ENCODE measurements at places on chromosomes 13 and 19.
A peak's percentile ranks its signal among the peaks of the same experiment; 100 is the strongest.

DNA sequence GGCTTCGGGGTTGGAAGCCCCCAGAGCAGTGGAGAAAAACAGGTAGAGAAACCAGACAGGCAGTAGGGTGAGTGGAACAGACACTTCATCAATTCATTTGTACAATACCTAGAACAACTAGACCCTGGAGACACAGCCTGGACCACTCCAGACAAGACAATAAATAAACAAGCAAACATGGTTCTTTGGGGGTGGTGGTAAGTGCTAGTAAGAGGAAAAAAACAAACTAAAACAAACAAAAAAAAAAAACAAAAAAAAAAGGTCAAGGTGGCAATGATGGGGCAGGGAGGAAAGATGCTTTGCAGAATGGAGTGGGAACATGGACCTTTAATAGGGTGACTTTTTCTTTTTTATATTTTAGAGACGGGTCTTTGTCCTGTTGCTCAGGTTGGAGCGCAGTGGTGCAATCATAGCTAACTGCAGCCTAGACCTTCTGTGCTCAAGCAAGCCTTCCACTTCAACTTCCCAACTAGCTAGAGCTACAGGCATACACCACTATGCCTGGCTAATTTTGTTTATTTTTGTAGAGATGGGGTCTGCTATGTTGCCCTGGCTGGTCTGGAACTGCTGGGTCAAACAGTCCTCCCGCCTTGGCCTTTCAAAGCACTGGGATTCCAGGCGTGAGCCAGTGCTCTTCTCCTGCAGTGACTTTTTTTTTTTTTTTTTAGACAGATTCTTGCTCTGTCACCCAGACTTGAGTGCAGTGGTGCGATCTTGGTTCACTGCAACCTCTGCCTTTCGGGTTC lies 3.1 kb downstream of the JUNB start:
- DNase-seq, result no peak

DNA sequence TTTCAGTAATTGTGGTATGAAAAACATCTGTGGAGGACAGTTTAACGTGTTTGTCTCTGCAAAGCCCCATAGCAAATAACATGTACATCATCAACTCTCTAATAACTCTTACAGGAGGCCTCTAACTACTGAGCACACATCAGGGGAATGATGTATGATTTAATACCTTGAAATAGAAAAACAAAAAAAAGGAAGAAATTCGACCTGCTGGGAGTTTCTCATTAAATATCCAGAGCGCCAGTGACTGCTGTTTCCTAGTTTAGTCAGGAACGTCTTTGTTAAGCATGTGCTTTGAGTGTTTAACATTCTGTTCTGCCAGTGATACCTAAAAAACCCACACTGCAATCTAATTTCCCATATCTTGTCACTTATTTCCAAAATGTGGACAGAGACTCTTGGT lies 235.4 kb downstream of the PCDH20 start:
- DNase-seq, result no peak

DNA sequence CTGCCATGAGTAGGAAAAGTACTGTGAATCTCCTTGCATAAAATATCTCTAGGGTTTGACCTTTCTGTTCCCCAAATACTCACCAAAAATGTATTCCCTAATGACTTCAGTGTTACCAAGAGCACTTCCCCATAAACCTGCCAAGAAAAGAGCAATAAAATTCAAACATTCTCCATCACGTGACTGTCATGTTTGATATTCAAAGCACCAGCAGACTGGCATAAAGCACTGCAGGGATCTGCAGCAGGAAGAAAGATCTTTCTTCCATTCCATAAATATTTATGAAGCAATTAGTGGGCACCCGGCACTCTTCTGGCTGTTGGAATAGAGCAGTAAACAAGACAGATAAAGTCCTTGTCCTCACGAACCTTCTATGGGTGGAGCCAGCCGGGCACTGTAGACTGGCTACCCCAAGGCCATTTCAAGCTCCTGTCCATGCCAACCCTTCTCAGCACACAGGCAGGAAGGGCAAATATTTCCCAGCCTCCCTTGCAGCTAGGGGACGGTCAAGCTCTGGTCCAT lies 20.3 kb downstream of the PLA2G4C start:
- DNase-seq, result no peak

- DNase-seq, result no peak
Observed at GRCh38 chr19:41106177-41106576, 8.1 kb upstream of the CYP2F1 start.

DNA sequence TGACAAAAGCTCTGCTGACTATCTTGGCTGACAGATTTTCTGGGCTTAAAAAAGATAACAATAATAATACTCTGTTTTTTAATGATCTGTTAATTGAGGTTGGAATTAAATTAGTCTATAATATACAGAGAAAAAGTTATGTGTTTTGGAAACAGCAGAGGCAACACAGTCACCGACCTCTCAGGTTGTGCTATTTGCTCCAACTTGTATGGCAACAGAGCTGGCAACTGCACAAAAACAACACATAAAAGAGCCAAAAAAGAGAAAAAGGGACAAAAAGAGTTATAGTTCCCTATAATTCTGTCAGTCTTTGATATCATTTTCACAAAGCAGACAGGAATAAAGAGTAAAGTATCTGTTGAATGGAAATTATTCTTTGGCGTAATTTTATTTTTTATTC lies 102.3 kb upstream of the POSTN start:
- no peak for DNase-seq

GRCh38 chr13:40063703-40064102 lies 408.2 kb downstream of the COG6 start:
- no peak for DNase-seq

DNA sequence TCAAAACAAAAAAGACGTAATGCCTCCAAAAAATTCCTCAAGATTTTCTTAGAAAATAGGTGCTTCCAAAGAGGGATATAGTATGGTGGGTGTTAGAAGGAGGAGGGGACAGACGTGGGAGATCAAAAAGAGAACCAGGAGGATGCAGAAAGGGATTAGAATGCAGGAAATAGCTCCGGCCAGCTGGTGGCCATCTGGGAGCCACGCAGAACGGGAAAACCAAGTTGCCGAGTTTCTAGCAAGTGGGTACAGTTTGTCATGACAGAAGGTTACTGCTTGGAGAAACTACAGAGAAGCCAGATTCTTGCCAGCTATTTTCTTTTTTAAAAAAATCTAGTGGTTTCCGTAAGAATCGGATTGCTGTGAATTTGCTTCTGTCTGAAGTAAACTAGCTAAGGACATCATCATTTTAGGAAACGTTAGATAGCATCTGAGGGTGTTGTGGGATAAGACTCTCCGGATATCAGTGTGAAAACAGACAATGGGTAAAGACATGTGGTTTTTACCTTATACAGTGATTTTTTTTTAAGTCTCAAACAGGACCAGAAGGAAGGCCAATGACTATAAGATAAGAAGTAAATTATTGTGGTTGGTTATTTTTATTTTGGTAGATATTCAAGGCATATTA lies 104.9 kb downstream of the HSPH1 start:
- DNase-seq, result no peak

DNA sequence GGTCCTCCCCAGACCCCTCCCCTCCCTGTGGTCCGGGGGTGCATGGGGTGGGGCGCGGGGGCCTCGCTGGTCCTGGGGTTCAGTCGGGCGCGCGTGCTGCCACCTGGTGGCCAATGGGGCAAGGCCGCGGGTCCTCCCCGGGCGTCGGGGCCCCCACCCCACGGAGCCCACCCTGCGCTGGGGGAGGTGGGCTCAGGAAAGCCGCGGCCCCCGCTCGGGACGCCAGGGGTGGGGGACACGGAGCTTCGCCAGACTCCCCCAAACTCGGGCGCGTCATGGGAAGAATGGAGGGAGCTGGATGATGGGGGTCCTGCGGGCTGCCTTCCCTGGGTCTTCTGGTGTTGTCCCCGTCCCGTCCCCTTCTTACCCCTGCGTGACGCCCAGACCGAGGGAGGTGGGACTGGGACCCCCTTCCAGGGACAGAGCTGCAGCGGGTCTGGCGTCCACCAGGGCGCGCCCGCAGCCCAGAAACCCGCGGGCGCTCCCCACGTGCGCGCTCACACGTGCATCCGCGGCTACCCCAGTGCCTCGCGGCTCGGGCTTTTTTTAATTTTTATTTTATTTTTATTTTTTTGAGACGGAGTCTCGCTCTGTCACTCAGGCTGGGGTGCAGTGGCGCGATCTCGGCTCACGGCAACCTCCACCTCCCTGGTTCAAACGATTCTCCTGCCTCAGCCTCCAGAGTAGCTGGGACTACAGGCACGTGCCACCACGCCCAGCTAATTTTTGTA lies 19.8 kb upstream of the TCF3 start:
- DNase-seq, result peak; percentile 57

DNA sequence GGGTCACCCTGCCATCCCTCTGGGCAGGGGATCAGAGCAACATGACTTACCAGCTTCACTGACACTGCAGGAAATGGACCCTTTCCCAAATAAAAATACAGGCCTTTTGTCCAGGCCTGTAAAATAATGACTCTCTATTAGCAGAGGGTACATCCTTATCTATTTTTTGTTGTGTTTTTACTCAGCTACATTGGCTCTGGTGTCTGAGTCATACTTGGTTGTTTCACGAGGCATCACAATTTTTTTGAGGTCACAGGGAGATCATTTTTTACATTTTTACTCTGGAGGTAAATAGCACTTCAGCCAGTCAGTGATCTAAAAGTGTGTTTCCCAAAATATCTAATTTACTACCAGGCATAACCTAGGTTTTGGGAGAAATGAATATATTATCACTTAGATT lies 6.9 kb upstream of the HTR2A start:
- no peak for DNase-seq

- no peak for DNase-seq
Observed at GRCh38 chr19:3499738-3500428, 591 bp downstream of the DOHH start.

DNA sequence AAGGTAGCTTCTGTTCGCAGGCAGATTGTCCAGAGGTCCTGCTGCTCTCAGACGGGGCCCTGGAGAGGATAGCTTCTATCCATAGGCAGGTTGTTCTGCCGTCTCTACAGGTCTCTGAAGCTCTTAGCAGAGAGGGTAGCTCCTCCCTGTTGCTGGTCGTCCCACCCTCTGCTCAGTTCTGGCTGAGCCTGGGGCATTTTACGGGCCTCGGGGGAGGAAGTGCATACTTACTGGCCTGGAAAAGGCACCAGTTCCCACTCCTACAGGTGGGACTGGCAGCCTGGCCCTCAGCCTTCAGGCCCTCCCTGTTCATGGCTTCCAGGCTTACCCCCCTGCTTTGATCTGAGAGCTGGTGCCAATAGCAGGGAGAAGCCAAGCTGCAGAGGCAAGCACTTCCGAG lies 42.3 kb downstream of the USPL1 start:
- DNase-seq, result no peak

DNA sequence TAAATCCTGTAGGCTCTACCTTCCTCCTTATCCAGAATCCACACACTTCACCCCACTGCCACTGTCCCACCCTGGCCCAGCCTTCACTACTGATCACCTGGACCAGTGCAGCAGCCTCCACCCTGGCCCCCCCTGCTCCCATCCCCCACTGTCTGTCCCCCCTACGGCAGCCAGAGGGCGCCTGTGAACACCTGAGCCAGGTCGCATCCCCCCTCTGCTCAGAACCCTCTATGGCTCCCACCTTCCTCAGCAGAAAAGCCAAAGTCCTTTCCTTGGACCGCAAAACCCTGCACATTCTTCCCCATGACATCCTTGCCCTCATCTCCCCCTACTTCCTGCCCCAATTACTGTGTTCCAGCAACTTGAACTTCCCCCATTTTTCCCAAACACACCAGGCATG lies 20.6 kb downstream of the ELAVL3 start:
- no peak for DNase-seq

DNA sequence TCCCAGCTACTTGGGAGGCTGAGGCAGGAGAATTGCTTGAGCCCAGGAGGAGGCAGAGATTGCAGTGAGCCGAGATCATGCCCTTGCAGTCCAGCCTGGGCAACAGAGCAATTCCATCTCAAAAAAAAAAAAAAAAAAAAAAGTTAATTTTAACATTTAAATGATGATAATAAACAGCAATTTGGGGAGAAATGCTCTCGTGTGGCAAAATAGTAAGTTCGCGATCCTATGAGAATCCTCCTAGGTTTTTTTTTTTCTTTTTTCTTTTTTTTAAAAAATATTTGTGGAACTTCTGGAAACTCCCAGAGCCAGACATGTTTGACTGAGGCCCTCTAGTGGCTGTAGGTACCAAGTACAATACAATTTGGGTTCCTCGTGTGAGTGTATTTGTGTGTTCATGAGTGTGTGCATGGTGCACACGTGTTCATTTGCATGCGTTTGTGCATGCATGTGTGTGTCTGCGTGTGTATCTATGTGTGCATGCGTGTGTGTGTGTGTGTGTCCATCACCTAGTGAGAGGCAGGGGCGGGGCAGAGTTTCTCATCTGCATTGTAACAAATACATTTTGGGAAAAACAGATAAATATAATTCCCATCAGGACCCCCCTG lies 31.2 kb downstream of the TMPRSS9 start:
- peak; percentile 9 for DNase-seq

DNA sequence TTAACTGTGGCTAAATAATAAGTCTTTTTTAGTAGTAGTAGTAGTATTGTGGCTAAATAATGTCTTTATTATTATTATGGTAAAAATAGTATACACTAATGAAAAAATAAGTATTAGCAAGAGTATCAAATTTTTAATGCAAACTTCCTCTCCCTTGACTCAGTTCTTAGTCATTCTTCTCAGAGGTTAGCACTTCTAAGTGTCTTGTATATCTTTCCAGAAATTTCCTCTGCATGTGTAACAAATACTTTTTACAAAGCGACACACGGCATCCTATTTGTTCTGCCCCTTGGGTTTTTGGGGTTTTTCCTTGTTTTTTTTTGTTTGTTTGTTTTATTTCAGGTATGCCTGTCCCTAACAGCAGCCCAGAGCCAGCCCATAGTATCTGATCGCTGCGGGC lies 20.9 kb downstream of the SIN3B start:
- DNase-seq, result no peak

- no peak for DNase-seq
Observed at GRCh38 chr19:23509686-23510450, 114.6 kb upstream of the ZNF91 start.

- DNase-seq, result no peak
Observed at GRCh38 chr19:447064-447426, 13.8 kb downstream of the SHC2 start.

GRCh38 chr19:54882758-54883157 lies 8.7 kb downstream of the FCAR start:
- no peak for DNase-seq

DNA sequence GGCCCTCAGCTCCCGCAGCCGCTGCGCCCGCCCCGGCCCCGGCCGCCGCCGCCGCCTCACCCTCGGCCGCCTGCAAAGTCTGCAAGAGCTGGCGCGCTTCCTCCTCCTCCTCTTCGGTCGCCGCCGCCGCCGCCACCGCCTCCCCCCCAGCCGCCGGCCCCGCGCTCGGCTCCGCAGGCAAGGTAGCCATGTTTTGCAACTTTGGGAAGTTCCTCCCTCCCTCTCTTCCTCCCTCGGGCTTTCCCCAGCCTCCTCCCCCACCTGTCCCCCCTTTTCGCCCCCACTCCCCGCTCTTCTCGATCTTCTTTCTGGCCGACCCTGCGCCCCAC lies 433 bp downstream of the SIX5 start:
- DNase-seq, result peak; percentile 38

DNA sequence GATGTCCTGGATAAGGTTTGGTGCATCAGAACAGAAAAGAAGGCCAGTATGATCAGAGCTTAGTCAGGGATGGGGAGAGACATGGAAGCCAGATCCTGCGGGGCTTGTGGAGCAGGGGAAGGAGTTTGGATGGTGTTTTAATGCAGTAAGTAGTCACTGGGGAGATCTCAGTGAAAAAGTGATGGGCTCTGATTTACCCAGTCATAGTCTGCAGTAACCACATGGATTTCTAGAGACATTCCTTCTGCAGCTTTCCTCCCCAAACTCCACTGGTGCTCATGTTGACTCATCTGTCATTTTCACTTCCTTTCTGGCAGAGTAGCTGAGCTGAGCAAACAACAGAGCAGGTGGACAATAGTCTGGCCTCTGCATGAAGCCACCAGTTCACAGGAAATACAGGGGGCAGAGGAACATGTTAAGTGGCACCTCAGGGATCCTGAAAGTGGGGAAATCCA lies 144.1 kb downstream of the DPF1 start:
- DNase-seq, result no peak
